LHCN-M2 (cell line): ENCODE measurements at places on chromosomes 6 and 20. TPM values are rescaled to one million over a fixed set of nuclear protein-coding genes. Genes with fewer than 3 reads are reported as not detected.

The DAAM2 gene
- 58.7 and 109 TPM in 2 replicates for total RNA-seq

GRCh38 chr6:147551976-147552375 lies 43.5 kb downstream of the SAMD5 start:
- no peak for DNase-seq

- no peak for DNase-seq
Measured at GRCh38 chr6:105485456-105485855, 82.6 kb upstream of the PREP start.

- peak; percentile 94 for DNase-seq
Measured at GRCh38 chr6:166553563-166554271, 32.8 kb downstream of the RAMACL start.

- DNase-seq, result no peak
Measured at GRCh38 chr6:68915586-68915985, 280.5 kb downstream of the ADGRB3 start.
